Fibroblast of the aortic adventitia (primary cell): ENCODE measurements at places on chromosomes 2 and 18. TPM values are rescaled to one million over a fixed set of nuclear protein-coding genes. Genes with fewer than 3 reads are reported as not detected.

SPATS2L gene
- total RNA-seq, result 40.7 and 117 TPM in 2 replicates

DNA sequence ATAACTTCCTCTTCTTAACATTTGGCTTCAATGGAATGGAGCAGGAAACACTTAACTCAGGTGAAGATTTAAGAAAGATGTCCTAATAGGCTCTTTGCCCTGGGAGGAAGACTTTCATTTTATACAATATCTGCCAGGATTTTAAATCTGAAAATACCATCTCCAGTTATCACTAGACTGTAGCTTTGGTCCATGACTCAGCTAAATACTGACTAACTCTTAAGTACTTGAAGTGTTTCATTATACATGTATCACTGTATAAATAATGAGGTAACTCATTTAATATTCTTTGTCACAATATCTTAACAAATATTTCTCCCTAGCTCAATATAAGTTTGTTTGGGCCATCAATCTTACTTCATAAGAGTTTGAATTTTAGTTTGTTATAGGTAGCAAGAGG lies 34.7 kb downstream of the RBKS start:
- peak; percentile 73 for DNase-seq

MARCHF4 gene
- 0.57 and 1.3 TPM in 2 replicates for total RNA-seq

PHOSPHO2 gene
- 5.2 and 12.0 TPM in 2 replicates for total RNA-seq

CAPN14 gene
- 0.09 and 0.16 TPM in 2 replicates for total RNA-seq

GRCh38 chr2:188892636-188893035 lies 81.5 kb upstream of the COL3A1 start:
- DNase-seq, result peak; percentile 52

DNA sequence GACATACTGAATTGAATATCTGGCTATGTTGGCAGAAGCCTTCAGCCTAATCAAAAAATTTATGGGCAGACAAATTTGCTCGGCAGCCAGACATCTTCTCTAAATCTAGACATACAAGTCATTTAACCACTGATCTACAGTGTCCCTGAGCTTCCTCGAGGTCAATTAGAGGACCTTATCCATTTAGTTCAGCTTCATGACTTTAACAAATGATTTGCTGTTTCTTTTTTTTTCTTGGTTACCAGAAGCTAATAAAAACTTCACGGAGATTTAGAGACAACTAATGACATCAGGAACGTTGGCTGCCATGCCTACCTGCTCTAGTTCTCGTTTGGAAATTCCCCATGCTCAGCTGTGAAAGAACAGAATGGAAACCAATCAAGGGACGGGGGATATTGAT lies 223.8 kb downstream of the BCL2 start:
- no peak for DNase-seq

GRCh38 chr2:130354139-130354428 lies 1.8 kb upstream of the PTPN18 start:
- DNase-seq, result no peak

GRCh38 chr18:40402052-40402451 lies 1553.0 kb upstream of the PIK3C3 start:
- DNase-seq, result no peak

DNA sequence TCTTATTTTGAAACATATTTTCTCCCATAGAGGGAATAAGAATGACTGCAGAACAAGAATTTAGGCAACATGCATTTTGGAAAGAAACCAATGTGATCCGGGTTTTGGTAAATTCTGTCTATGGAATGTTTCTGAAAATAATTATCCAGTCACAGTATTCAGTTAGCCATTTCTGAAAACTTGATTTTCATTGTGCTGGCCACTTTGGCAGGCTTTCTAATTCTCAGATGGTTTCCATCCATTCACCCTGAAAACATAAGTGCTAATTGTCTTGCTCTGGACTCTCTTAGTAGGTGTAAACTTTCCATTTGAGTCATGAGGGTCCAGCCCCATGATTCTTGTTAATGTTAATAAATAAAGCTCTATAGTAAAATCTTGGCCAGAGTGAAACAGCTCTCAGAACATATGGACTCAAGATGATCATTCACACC lies 176.5 kb downstream of the RBM43 start:
- DNase-seq, result peak; percentile 30

DNA sequence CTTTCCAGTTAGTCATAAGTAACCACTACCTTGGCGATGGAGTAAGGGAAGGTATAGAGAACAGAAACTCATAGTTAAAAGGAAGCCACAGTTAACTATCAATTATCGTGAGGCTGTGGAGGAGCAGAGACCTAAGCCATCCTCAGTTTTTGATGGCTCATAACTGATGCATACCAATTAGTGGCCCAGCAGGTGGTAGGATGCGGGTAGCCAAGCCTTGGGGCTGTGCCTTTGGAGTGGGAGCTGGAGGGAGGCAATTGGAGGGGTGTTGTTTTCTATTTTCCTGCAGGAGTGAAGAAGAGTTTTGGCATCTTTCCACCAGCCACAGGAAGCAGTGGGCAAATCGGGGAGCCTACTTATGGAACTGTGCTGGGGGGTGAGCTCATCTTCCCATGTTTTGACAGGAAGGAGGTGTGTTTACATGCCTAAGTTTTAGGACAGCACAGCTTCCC lies 194.8 kb downstream of the TPGS2 start:
- no peak for DNase-seq

- DNase-seq, result no peak
These were observed 26.4 kb downstream of the SLC66A2 start for GRCh38 chr18:79924814-79925731.

ZBTB7C gene
- total RNA-seq, result 0.09 and 0.41 TPM in 2 replicates

- no peak for DNase-seq
These were observed 184.2 kb downstream of the PDE1A start for GRCh38 chr2:182242609-182243008.

- peak; percentile 14 for DNase-seq
These were observed 5.8 kb upstream of the TWSG1 start for GRCh38 chr18:9328776-9329175.

IL37 gene
- total RNA-seq, result not detected in 2 replicates

THUMPD2 gene
- 9.5 and 13.5 TPM in 2 replicates for total RNA-seq

GRCh38 chr2:118151831-118152230 lies 63.6 kb downstream of the INSIG2 start:
- no peak for DNase-seq

B4GALT6 gene
- 1.9 and 6.3 TPM in 2 replicates for total RNA-seq

CNGA3 gene
- 0.18 TPM in 1 of 2 replicates, not detected in the other for total RNA-seq

PDE1A gene
- total RNA-seq, result 18.7 and 34.9 TPM in 2 replicates

DNA sequence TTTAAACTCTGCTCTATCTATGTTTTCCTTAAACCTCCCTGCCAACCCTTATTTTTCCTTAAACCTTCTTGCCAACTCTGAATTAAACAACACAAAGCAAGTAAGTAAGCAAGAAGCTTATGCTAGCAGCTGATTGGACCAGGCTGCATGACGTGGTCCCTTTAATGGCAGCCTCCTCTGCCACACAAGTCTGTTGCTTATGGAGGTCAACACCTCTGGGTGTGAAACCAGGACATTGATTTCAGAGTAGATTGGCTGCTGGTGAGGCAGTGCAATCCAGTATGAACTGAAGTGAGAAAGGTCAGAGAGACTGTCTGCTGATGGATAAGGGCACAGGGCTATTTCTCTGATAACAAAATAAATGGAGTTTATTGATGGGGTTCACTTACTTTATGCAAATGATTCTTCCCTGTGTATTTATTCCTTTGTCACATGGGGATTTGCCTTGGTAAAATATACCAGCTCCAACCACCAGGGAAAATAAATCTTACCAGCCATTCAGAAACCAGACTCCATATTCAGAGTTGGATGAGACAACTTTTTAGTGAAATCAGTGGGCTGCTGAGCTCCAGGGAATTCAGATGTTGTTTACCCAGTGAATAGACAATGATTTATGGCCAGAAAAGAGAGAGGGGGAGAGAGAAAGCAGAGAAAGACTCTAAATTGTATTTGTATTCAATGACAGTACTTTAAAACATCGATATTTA lies 112.2 kb upstream of the NCKAP5 start:
- DNase-seq, result no peak

RESP18 gene
- not detected in 2 replicates for total RNA-seq

- no peak for DNase-seq
These were observed 188.7 kb downstream of the IKZF2 start for GRCh38 chr2:212962691-212963090.

HIBCH gene
- total RNA-seq, result 21.5 and 24.4 TPM in 2 replicates

- no peak for DNase-seq
These were observed 79.2 kb downstream of the SETBP1 start for GRCh38 chr18:44759925-44760342.

- DNase-seq, result peak; percentile 55
These were observed 5.5 kb downstream of the SLC11A1 start for GRCh38 chr2:218387369-218388194.

CHRND gene
- total RNA-seq, result not detected in 2 replicates

EFHD1 gene
- total RNA-seq, result 0.45 and 0.49 TPM in 2 replicates

DNA sequence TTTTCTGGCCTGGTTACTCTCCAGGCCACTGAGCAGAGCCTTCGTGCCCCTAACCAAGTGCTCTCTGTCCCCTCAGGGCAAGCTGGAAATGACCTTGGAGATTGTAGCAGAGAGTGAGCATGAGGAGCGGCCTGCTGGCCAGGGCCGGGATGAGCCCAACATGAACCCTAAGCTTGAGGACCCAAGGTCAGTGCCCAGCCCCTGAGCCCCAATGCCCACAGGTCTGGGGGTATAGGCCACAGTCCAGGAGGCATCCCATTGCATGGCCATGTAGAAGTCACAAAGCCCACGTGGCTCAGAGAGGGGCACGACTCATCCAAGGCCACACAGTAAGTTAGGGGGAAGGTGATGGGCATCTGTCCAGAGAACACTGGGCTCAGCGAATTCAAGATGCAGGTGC lies 227.6 kb downstream of the DYSF start:
- DNase-seq, result no peak

DNA sequence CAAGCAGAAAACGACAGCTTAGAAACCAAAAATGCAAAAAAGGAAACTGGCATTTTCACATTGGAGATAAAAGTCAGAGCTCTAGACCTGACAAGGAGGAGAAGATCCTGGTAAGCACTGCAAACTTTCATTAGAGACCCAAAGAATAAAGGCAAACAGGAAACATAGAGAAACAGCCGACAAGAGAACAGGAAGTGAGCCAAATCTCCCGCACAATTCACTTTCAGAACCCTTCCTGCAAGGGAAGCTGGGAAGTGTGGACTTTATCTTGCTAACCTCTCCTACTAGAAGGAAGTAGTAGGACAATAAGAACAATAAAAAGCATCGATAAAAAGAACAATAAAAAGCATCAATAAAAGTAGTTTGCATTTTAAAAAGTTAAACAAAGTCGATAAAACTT lies 417.8 kb upstream of the SPHKAP start:
- DNase-seq, result no peak

DNA sequence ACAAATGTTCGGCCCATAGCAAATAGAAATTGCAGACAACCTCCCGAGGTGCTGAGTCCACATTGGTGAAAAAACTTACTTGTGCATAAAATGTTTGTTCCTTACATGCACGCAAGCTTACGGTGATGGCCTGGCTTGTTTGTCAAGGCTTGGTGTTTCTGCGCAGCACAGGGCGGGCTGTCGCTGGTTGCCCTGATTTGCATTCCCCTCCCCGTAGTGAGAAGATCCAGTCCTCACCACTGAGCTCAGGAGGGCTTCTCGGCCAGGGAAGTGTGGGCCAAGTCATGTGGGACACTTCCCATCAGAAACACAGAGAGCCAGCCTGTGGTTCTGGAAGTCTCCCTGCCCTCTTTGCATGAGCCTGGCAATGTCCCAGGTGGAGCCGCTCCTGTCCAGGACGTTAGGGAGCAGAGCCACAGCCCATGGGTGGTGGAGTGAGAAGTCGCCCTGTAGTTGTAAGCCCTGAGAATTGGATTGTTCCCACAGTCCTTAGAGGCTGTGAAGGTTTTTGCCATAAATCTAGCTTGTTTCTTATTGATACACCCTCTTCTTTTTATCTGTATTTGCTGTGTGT lies 152.7 kb downstream of the TWIST2 start:
- DNase-seq, result no peak

- no peak for DNase-seq
These were observed 9.2 kb downstream of the SLC66A2 start for GRCh38 chr18:79942211-79942610.

DNA sequence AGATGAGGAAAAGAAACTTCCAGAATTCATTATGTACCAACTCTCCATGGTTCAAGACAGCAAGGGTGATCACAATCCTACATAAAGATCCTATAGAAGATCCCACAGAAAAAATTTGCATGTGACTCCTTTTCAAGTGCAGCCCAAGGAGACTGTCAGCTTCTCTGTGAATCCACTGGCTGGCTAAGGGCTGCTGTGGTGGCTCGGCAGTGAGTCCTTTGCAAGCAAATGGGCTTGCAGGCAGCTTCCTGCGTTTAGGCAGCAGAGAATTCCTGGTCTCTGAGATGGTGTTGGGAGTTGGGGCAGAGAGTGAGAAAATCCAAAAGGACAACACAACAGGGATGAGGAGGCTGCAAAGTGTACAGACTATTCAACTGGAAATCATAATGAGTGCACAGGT lies 43.4 kb downstream of the NABP1 start:
- no peak for DNase-seq

DNA sequence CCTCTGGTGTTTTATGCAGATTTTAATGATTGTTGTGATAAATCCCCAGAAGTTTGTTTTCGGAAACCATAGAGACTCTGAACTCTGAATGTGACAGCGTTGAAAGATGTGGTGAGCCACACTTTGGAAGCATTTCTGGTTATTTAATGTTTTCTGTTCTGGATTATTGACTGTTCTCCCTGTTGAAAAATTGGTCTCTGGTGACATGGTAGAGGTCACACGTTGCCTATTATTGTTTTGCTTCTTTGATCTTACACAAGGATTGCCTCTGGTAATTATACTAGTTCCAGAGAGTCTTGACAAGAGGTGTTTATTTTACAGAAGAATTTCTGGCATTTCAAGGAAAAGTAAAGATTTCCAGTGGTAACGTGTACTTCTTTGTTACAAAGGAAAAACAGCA lies 127.1 kb downstream of the GREB1L start:
- DNase-seq, result no peak

DNA sequence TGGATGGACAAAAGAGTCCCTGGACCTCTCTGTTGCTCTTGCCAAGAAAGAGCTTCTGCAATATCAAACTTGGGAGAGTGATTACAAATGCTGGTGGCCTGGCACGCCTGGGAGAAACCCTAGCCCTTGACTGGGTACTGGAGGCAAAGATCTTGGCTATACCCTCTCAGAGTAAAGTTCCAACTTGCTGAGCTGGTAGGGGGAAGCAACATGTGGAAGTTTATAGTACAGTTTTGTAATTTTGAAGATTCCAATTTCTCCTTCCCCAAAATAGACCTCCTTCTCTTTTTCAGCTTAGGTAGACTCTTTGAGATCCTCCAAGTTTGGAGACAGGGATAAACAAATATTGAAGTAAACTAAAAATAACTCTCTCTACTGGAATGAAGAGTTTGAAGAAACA lies 645.3 kb downstream of the NR4A2 start:
- DNase-seq, result no peak

SNRNP200 gene
- 28.0 and 39.3 TPM in 2 replicates for total RNA-seq

DNA sequence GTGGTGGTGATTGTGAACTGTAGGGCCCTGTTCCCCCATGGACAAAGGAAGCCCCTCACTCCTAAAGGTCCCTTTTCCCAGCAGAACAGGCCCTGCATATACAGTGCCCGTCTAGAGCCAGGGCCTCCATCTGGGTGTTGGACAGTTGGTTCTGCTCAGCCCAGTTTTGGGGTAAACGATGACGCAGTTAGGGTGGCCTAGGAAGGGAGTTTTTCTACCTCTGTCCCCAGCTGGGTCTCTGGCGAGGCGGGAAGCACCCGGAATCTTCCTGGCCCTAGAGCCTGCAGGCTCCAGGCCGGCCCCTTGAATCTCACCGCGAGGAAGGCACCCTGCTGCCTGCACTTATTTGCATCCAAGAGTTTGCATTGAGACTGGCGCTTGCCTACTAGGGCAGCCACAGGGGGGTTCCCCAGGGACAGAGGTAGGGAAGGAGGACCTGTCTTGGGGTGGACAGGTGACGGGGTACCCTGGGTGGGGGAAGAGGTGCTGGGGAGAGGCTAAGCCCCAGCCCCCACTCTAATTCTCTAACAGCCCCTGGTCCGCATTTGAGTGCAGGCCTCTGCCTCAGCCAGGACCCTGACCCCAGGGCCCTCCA lies 529 bp upstream of the MTA3 start:
- no peak for DNase-seq

IL36A gene
- total RNA-seq, result 2.0 TPM in 1 of 2 replicates, not detected in the other
